ENCODE measurements at places on chromosomes 4 and X.

- no peak for DNase-seq
Measured at GRCh38 chr4:27685091-27685490, 824.5 kb downstream of the STIM2 start.

- no peak for DNase-seq
Measured at GRCh38 chr4:155042014-155042413, 166.4 kb upstream of the NPY2R start.

GRCh38 chrX:24019448-24019847 is 7.5 kb downstream of the KLHL15 start:
- no peak for DNase-seq

- no peak for DNase-seq
Measured at GRCh38 chrX:1075156-1075555, 137.3 kb downstream of the CRLF2 start.

GRCh38 chrX:70039758-70040157 is 10.0 kb downstream of the AWAT2 start:
- DNase-seq: no peak

DNA sequence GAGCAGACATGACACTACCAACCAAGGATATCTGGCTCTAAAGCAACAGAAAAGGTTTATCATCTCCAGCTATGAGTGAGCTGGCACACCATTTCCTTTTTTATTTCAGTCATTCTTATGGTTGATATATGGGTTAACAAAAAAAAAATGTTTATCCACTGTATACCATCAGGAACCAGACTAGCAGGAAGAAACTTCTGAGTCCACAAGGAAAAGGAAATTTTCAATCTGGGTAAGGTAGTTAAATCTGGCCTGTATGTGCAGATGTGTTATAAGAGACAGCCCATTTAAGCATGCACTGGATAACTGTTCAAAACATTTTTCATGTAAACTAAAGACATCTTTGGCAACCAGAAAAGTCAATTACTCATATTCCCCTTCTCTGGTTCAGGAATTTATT is 35.0 kb downstream of the AMMECR1 start:
- DNase-seq: no peak

DNA sequence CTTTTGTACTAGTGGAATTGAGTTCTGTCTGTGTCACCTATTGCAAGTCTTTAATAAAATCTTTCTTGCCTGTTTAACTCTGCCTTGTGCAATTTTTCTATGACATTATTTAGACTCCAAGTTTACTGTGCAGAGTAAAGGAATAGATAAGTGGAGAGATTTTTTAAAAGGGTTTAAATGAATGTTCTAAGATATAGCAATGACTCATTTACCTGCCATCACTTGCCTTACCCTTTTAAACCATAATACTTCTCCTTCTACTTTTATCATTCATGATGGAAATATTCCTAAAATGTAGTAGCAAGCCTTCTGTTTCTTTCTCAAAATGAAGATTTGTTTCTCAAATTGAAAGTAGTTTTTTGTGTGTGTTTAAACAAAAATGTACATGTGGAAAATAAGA is 782.8 kb upstream of the MAGEB2 start:
- no peak for DNase-seq

DNA sequence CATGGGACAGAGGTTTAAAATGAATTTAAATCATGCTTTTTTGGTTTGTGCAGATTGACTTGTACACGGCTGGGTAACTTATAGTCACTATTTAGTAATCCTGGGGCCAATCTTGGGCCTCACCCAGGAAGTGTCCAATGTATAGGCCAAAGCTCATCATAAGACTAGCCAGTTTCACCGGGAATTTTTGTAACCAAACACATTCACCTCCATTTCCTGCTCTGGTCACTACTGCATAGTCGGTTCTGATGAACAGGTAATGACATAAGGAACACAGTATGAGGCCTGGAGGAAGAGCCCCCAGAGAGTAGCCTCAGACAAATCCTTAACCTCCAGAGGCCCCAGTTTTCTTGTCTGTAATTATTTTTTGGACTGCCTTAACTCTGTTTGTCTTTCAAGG is 81.9 kb downstream of the HPRT1 start:
- DNase-seq: no peak

DNA sequence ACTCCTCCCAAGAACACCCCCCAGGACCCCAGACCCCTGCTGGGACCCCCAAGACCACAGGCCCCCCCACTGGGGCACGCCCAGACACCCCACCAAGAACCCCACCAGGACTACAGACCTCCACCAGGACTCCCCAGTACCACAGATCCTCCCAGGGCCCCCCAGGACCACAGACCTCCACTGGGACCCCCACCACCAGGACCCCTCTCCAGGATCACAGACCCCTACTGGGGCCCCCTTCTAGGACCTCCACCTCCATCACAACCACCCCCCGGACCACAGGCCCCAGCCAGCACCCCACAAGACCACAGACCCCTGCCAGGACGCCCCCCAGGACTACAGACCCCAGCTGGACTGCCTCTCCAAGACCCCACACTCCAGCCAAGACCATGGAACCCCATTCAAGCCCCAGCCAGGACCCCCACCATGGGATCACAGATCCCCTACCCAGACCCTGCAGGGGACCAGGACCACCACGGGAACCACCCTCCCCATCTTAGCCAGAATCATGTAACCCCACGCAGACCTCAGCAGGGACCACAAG is 855 bp upstream of the DHRSX start:
- DNase-seq: no peak

DNA sequence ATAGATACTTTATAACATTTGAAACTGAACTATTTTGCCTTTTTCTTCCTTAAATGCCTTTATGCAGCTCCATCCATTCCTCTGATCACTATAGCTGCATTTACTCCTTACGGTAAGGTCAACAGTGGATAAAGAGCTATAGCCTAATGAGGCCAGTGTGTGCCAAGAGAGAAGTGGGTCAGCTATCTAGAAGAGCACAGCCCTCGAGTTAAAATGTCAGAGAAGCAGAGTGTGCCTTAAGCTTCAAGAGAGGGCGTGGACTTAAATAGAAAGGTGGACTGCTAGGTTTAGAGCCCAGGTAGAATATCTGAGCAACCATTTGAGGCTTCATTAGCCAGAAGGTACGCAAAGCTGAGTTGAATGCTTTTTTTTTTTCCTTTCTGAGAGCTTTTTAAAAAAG is 347.4 kb downstream of the BMPR1B start:
- no peak for DNase-seq

- DNase-seq: no peak
Measured at GRCh38 chr4:161187569-161187968, 976.2 kb downstream of the FSTL5 start.

- DNase-seq: peak; percentile 13
Measured at GRCh38 chrX:51496501-51497291, at the start of gene NUDT11. NUDT11 (minus strand) TSS chrX:51496592; CDS start chrX:51496444, 148 bp downstream.

Measured in germinal center (tissue), 1 donor.